HEK293T (cell line): ENCODE measurements at places on chromosomes 4 and X.

DNA sequence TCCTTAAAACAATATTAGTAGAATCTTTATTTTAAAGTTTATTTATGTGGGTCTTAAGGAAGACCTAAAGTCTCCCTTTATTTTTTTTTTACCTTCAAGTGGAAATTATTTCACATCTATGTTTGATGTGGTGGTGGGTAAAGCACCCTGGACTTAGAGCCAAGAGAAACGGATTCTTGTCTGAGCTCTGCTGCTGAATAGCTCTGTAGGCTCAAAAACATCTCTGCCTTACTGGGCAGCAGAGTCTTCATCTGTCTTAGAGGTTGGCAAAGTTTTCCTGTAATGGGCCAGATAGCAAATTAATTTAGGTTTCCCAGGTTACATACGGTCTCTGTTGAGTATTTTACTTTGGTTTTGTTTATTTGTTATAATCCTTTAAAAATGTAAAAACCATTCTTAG lies 136.5 kb downstream of the CEP135 start:
- DNase-seq, result no peak

DNA sequence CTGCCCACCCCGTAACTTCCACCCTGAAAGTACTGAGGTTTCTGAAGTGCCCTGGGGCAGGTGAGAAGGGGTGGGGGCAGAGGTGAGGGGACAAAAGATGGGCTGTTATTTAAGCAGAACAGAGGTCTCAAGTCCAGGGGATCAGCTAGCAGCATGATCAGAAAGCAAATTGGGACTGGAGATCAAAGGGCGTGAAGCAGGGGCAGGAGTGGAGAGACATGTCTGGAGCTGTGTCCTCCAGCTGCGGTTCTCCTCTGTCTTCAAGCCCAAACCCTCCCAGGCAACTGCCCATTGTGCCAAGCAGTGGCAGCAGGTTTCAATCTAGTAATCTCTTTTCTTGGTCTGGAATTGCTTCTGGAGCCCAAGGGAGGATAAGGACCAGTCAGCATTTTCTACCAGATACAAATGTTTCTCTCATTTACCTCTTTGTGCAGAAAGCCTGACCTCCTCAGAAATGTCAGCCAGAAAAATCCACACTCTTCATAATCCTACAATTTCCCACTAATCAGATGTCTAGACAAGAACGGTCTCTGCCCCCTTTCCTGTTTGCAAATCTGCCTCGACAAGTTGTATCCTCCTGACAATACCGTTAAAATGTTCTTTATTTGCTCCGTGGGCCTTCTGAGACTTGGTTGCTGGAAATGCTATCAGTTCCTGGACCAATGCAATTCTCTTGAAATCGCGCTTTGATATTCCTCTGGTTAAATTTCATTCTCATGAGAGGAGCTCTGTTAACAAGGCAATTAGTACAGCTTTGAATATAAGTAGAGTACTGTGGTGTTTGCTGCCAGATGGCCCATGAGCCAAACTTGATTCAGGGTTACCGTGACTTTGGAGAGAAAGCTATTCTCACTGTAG lies 23.2 kb upstream of the RASL11B start:
- DNase-seq, result no peak

DNA sequence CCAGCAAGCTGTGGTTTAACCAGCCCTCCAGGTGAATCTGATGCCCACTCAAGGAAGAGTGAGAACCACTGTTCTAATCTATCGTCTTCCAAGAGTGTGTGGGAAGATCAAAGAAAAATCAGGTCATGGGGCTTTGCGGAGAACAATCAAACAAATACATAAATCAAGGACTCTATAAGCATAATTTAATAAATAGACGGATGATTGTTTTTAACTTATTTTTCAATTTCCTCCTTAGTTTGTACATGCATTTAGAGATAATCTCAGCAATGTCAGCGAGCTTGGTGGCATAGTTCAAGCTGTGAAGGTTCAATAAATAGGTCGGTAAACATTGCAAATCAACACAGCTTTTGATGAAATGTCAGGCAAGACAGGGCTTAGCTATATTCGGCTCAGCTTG lies 84.9 kb downstream of the DMD start:
- DNase-seq, result no peak

DNA sequence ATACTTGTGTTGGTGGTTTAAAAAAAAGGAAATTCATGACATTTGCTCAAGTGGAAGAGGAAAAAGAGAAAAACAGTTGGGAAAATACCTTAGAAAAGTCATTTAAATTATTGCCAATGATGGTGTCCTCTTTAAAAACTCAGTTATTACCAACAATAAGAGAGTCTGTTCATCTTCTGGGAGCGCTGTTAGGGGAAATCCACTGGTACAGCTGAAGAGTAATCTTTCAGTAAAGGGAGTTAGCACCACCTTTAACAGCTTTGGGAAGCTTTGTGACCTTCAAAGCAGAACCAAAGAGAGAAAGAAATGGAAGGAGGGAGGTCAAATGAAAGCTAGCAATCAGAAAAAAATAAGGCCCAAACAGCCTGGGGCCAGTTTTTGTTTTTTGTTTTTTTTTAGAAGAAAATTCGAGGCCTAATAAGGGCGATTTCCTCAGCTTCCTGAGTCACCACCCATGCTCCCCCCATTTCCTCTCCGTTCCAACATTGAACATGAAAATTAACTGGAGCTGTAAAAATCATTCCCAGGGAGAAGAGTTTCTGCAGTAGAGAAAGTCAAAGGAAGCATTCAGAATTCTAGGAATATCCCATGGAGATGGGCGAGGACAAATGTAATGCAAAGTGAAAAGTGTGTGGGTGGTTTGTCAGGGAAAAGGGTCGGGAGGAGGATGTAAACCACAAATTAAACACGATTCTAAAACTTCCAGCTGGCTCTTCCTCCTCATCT lies 115.1 kb downstream of the SH3KBP1 start:
- DNase-seq, result no peak

DNA sequence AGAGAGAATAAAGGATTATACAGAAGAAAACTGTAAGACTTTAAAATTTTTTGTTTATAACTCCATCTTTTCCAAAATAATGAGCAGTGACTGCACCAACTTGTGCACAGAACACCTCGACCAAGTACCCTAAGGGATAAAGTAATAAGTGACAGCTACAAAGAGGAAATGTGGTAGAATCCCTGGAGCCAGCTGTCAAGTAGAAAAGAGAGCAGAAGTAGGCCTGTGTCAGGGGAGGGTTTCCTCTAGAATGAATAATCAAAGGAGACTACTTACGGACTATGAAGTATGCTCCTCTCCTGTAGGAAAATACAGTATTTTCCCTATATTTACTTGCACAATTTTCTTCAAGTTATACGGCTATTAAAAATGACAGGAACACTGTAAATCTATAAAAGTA lies 1.2 kb downstream of the EIF1AX start:
- DNase-seq, result no peak

GRCh38 chr4:169268951-169269760 lies 1.6 kb downstream of the SH3RF1 start:
- peak; percentile 17 for DNase-seq

DNA sequence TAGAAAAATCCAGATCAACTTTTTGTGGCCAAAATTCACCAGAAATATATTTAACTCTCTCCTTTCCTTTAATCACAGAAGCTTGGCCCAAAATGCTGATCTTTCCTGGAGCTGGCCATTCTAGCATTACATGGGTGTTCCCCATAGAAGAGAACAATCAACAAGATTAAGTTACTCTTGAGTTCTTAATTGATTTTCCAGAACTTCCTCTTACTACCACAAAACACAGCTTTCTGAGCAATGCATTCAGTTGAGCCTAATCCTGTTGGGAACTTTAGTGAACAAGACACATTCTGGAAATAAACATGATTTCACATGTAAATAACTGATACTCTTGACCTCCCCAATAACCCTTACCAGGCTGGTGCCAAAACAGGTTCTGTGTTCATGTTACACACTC lies 45.4 kb upstream of the STIM2 start:
- no peak for DNase-seq

- DNase-seq, result no peak
These were observed 89.8 kb downstream of the PHKA2 start for GRCh38 chrX:18894156-18894555.

GRCh38 chrX:109733613-109734083 lies 591 bp upstream of the ACSL4 start:
- no peak for DNase-seq

- DNase-seq, result no peak
These were observed 120.7 kb downstream of the CORIN start for GRCh38 chr4:47717188-47717587.

- no peak for DNase-seq
These were observed 161.1 kb upstream of the NAP1L5 start for GRCh38 chr4:88858752-88859151.

- DNase-seq, result no peak
These were observed 847 bp upstream of the UGT2A2 start for GRCh38 chr4:69640289-69640688.

DNA sequence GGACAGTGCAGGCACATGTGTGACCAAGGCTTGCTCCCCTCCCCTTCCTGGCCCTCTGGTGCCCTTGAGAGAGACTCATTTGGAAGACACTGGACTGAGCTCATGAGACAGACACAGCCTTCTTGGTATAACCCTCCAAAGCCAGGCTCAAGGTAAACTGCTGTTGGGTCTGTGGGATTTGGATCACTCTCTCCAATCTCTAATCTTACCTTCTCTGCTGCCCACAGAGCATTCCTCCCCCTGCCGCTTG lies 105.0 kb upstream of the MAMLD1 start:
- DNase-seq, result no peak

- no peak for DNase-seq
These were observed 21.5 kb downstream of the FBXW7 start for GRCh38 chr4:152514356-152514755.

DNA sequence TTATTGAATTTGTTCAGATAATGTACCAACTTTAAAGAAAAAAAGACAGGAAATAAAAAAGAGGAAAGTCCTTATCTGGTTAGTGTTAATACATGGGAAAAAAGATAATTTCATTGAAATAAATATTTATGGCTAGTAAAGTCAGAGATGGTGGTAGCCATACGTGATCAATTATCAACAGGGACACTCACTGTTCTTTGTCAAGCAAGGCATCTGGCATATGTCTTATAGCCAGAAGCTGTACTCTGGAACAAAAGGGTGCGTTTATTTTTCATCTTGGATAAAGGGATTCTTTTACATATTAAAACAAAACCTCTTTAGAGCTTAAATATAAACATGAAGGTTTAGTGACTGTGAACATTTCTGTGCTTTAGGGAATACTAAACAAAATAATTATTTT lies 26.7 kb downstream of the HDX start:
- no peak for DNase-seq
